ENCODE measurements at places on chromosomes 5 and 9.

DNA sequence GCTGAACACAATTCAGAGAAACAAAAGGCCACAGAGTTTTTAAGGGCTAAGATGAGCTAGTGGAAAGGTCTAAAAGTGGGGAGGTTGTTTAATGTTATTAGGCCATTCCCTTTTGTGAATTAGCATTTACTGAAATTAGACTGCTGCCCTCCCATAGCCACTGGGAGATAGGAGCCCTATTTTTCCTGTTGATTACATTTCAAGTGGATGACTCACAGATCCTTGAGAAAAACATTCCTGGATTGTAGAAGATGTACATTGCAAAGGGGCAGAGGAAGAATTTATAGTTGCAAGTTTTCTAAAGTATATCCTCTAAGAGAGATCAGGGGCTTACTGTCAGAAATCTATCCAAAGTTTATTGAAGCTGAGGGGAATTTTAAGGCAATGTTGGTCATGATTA, 367.1 kb upstream of the IZUMO3 start:
- no peak for DNase-seq

DNA sequence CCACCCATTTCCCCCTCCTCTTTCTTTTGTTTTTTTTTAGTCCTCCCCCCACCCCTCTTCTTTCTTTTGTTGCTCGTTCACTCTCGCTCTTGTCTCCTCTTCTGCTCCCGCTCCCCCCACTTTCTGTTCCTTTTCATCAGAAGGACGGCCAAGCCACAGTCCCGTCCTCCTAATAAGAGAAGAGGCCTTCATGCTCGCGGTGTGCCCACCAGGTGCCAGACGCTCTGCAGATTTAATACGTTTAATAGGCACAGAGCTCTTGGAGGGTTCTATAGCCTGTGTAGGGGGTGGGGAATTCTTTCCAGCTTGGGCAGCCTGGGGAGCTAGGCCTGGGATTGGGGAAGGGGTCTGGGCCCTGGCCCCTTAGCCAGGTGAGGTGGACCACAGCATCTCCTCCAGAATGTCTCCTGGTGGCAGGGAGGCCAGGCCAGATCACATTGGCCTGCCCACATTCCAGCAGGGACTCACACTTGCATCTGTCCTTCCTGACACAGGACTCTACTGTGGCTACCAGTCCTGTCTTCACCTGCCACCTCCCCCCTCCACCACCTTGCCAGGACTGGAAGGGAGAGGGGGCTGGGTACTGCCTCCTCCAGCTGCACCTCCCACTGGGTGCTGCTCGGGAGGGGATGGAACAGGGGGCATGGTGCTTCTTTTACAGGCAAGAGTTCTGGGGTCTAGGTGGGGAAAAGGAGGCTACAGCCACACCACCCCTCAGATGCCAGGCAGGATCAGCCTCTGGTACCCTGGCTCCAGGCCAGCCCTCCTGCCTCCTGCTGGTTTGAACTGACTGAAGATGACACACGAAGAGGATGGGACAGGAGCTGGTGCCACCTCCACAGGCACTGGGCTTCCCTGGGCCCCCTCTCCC, 6.1 kb upstream of the BARX1 start:
- DNase-seq: no peak

- DNase-seq: no peak
Observed at GRCh38 chr9:125376261-125377226, 114.9 kb downstream of the GAPVD1 start.

- no peak for DNase-seq
Observed at GRCh38 chr9:21314152-21314551, 9.0 kb upstream of the IFNA5 start.

- no peak for DNase-seq
Observed at GRCh38 chr5:140338336-140338735, 8.1 kb downstream of the HBEGF start.

DNA sequence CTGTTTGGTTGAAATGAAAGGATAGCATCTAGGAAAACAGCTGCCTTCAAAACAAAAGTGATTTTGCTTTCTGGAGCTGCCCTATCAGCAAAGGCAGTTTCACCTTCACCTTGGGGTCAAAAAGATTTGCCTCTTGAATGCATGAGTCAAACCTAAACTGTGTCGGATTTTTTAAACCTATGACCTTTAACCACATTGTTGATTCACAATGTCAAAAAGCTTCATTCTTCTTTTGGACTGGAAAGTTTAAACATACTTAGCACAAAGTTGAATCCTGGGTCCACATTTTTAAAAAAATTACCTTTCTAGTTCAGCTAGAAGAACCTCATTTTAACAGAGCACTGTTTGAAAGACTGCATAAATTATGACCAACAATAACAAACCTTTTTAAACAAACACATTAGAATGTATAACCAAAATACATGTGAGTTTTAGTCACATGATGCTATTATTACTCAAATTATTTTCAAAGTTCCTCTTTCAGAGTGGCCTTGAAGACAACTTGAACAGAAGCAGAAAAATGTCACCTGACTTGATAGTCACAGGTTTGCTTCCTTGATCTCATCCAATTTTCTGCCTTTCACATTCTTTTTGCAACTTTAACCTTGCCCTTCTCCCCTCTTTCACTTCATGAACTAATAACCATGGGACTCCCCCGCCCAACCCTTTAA, 109.7 kb upstream of the LHFPL2 start:
- DNase-seq: no peak

DNA sequence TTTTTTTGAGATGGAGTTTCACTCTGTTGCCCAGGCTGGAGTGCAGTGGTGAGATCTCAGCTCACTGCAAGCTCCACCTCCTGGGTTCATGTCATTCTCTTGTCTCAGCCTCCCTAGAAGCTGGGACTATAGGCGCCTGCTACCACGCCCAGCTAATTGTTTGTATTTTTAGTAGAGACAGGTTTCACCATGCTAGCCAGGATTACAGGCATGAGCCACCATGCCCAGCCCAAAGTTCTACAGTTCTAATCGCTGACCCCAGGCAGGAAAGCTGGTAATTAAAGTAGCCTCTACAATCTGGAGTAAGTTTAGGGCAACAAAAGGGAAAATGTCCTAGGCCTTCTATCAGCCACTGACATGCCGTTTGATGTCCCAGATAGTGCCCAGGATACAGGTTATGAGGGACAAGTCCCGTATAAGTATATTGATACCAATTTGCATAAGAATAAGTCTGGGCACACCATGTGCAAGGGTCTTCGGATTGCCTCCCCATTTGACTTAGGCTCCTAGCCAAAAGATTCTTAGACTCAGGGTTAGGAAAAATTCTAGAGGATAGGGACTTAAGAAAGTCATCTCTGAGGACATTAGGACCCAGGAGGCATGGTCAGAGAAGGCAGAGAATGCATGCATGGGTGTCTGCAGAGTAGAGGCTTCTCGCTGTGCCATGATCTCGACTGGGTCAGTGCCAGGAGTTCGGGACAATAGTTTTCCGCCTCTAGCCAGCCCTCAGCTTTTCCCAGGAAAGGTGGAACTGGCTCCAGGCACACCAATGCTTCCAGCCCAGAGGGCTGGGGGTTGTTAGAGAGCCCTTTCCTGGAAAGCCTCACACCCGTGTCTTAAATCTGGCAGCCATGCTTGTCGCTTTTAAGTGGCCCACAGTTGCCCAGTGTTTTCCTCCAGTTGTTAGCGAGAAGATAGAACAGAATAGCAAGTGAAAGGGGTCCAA, 1111.1 kb downstream of the TAF11L14 start:
- DNase-seq: no peak

DNA sequence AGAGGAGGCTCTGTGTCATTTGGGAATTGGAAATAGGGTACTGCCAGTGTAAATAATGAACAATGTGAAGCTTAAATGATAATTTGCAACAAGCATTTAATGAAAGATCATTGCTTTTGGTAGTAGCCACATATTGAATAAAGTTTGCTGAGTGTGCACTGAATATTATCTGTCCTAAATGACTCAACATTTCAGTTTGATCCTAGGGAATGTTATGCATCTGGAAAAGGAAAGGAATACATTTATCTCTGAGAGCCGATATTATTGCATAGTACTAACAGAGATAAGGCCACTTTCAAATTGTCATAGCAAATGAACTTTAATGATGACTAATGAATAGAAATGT, 8.7 kb upstream of the ELL2 start:
- DNase-seq: no peak

DNA sequence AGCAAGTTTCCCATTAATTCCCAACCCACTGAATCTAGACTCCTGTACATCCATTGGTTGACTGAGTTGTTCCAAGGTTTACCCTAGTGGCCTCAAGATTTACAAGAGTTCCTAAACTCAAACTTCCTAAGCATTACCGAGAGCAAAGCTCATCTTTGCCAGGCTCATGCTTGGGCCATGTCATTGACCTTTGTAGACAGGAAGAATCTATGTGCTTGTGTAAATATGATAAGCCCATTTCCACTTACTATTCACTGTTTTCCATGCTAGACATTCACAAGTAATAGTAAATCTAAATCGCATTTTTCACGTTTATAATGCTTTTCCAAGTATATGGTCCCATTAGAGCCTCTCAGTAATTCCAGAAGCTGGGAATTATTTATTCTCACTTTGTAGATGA, 534.5 kb upstream of the CLINT1 start:
- DNase-seq: no peak

DNA sequence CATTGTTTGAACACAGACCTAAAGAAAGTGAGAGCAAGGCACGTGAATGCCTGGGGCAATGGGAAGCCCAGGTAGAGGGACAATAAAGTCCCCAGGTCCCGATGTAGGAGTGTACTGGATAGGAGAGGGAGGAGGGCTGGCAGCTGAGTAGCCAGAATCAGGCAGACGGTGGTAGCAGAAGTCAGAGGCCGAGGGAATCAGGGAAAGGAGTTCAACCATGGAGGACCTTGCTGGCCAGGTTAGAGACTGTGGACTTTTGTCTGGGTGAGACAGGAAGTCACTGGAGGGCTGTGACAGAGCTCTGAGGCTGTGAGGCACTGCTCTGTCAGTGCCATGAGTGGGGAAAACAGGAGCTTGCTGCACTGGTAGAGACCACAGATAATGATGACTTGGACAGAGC, 248.2 kb downstream of the EFNA5 start:
- no peak for DNase-seq

Data from iPS DF 19.7 (cell line).